ENCODE measurements at places on chromosomes 3 and 15.
A peak's percentile ranks its signal among the peaks of the same experiment; 100 is the strongest.

GRCh38 chr3:25558121-25558520 lies 106.6 kb downstream of the TOP2B start:
- DNase-seq = peak; percentile 17

GRCh38 chr3:123757281-123757940 lies 126.7 kb downstream of the MYLK start:
- peak; percentile 83 for DNase-seq

- no peak for DNase-seq
These were observed 76.4 kb upstream of the TMEM158 start for GRCh38 chr3:45302470-45302869.

DNA sequence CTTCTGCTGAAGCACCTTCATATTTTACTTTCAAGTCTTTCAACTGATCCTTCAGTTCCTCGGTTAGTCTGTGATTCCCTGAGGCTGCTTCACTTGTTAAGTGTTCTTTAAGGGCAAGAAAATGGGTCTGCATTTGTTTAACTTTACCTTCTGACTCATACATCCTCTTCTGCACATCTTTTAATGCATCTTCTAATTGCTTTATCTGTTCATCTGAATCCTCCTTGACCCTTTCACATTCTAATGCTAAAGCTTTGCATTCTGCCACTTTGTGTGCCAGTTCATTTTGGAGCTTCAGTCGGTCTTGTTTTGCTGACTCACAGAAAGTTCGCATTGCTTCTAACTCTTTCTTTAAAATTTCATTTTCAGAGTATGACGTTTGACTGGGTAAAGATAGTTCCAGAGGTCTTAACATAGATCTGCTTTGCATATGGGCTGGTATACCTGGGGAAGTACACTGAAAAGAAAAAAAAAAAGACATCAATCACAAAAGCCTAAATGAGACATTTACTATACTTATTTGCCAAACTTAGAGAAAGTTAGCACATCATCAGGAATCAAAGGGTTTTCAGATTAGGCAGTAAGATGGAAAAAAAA lies 94.3 kb downstream of the UACA start:
- no peak for DNase-seq

- DNase-seq = peak; percentile 33
These were observed 78.5 kb upstream of the SMAD3 start for GRCh38 chr15:66986951-66987350.

DNA sequence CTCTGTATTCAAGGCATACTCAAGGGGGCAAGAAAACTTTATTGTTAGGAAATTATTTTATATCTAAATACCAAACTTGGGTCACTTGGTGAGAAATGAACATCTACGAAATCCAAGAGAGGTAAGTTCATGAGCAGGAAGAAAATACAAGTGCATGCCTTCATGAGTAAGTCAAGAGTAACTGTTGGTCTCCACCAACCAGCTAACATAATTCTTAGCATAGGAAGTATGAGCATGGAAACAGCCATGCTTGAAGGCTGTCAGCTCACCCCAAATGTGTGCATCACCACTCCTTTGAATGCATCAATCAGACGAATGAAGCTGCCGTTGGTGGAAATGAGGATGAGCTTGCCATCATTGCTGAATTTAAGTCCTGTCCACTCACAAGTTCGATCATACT lies 13.9 kb downstream of the PPM1M start:
- no peak for DNase-seq

DNA sequence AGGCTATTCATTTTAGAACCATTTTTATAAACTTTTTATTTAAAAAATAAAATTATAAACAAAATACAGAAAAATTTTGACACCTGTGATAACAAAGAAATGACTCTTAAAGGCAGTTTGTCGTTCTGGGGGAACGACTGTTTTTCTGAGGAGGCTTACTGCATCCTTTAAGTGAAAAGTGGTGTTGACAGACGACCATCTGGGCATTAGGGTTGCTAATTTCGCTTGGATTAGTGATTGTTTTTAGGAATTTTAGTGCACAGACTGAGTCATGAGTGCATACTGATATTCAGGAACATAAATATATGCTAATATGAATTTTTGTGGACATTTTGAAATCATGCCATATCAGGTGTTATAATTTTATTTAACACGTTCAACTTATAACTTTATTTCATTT lies 28.5 kb downstream of the OSTN start:
- no peak for DNase-seq

GRCh38 chr3:176867681-176868663 lies 329.3 kb downstream of the TBL1XR1 start:
- no peak for DNase-seq

DNA sequence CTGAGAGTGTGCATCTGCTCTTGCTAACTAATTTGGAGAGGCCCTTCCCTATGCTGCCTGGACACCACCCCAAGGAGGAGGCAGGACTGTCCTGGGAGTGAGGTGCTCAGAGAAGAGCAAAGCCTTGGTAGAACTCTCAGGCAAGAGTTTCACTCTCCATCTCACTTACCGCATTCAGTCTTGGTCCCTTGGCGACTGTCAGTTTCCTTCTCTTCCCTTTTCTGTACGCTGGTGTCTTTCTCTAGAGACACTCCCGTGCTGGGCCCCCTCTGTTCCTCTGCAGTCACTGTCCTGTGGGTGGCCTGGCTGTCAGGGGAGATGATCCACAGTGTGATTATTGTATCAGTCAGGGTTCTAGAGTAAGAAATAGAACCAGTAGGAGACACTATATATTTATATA lies 44.0 kb downstream of the IDH2 start:
- no peak for DNase-seq

DNA sequence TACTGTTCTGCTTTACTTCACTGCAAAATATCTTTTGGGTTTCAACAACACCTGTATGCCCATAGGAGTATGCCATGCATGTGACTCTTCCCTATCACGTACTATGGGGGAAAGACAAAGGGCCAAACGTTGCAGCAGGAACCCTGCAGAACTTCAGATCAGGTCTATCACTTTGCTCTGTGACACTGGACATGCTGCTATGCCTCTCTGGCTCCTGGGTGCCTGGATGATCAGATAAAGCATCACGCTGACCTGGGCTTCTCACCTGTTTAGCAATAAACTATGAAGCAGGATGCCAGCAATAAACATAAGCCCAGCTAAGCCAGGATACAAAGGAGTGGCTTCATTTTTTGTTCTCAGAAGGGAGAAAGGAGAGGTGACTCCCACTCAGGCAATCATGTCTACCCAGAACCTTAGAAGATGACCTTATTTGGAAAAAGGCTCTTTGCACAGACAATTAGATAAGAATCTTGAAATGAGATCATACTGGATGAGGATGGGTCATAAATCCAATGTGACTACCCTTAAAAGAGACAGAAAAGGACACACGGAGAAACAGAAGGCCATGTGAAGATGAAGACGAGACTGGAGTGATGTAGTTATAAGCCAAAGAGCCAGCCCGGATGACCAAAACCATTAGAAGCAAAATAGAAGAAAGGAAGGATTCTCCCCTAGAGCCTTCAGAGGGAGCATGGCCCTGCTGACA lies 19.3 kb downstream of the POMGNT2 start:
- DNase-seq = no peak

DNA sequence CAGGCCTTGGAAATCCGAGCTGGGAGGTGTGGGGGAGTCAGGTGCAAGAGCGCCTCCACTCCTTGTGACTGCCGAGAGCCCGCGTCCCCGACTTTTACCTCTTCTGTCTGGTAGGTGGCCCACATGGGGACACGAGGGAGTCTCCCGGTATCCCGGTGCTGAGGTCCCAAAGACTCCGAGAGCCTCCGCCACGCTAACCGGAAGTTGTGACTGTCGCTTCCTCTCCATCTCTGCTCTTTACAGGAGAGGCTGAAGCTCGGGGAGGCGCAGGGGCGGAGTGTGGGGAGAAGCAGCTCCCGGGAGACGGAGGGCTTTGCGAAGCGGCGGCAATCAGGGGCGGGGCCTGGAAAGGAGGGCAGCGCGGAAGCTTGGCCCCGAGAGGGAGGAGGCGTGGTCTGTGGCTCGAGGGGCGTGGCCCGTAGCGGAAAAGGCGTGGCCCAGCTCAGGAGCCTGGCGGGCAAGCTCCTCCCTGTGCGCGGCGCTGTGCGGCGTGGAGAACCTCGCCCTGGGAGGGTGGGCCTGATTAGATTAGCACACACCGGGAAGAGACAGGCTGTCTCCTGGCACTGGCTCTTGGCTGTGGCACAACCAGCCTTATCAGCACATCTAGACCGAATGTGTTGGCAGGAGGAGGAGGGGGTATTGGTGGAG lies 143.9 kb downstream of the GABRB3 start:
- peak; percentile 26 for DNase-seq

DNA sequence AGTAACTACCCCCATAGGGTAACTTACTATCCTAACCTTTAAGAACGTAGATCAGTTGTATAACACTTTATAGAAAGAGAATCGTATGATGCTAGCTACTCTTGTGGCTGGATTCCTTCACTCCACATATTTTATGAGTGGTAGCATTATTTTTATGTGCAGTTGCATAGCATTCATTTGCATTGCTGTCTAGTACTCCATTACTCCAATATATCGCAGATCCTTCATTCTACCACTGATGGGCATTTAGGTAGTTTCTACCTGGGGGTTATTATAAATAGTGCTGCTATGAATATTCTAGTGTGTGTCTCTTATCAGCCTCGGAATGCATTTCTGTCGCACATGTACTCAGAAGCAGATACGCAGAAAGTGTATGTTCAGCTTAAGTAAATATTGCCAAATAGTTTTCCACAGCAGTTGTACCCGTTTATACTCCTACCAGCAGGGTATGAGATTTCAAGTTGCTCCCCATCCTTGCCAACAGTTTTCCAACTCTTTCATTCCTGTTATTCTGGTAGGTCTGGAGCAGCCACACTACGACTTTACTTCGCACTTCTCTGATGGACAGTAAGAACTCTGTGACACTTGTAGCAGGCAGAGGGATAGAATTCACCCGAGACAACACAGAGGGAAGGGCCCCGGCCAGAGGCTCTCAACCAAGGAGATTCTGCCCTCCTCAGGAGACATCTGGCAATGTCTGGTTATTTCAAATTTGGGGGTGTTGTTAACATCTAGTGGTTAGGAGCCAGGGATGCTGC lies 9.8 kb upstream of the VGLL4 start:
- DNase-seq = no peak

DNA sequence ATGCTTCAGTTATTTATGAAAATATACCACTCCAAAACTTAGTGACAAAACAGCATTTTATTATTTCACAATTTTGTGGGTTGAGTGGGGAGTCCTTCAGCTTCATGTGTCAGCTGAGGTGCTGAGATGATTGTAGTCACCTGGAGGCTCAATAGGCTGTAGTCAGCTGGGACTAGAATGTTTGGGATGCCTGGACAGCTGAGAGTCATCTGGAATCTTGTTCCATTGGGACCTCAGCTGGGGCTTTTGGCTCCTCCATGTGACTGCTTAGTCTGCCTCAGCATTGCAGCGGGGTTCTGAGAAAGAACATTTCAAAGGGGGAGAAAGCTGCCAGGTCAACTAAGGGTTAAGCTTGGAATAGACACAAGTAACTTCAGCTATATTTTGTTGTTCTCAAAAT lies 13.4 kb downstream of the STT3B start:
- no peak for DNase-seq

- DNase-seq = no peak
These were observed 176.3 kb downstream of the MEIS2 start for GRCh38 chr15:36924034-36924433.

GRCh38 chr3:143443851-143444331 lies 324.3 kb downstream of the CHST2 start:
- DNase-seq = no peak

- DNase-seq = no peak
These were observed 1.9 kb upstream of the ROPN1 start for GRCh38 chr3:123993818-123994217.

DNA sequence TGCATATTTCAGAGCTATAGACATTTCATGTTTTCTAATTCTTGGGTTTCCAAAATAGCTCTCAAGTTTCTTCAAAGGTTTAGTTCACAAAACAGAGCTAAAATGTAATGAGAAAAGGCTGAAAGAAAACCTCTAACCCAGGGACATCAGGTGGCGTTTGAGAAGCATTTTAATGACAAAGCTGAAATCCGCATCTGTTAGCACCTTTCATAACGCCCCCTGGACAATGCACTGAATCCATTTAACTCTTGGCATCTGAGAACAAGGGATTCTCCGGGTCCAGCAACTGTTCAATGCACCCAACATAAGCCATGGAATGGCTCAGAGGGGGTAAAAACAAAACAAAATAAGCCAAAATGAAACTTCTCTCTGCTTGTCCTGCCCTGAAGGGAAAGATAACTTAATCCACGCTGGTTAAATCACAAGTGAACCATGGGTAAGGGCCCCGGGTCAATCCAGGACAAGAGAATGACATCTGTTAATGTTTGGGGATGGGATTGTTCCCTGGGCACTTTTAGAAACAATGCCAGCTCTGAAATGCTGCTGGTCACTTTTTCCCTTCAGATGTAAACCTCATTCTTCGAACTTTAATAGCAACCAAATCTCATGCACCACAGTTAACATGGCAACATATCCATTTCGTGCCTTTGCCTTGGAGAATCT lies 466.2 kb upstream of the ADAMTS9 start:
- DNase-seq = no peak

GRCh38 chr3:195260280-195260905 lies 10.6 kb downstream of the XXYLT1 start:
- no peak for DNase-seq

GRCh38 chr15:71752604-71753289 lies 57.6 kb upstream of the NR2E3 start:
- DNase-seq = no peak

- DNase-seq = no peak
These were observed 15.3 kb downstream of the RLBP1 start for GRCh38 chr15:89205991-89206585.

- DNase-seq = no peak
These were observed 47.5 kb upstream of the FSIP1 start for GRCh38 chr15:39830166-39830565.

Measured in globus pallidus (tissue), 1 donor.